Frontal cortex (tissue), 4 donors: ENCODE measurements at places on chromosomes 1 and 21. TPM values are rescaled to one million over a fixed set of nuclear protein-coding genes. Genes with fewer than 3 reads are reported as not detected.

CRNN gene
- not detected for total RNA-seq

HDGF gene
- total RNA-seq: 63.6 TPM

ZFP69 gene
- 19.2 TPM for total RNA-seq

FCRL5 gene
- not detected for total RNA-seq

CCDC24 gene
- 5.3 TPM for total RNA-seq

CLDN17 gene
- total RNA-seq: not detected

FCGR3B gene
- total RNA-seq: 0.82 TPM

FCGR1A gene
- 3.3 TPM for total RNA-seq

OLFML2B gene
- total RNA-seq: 1.2 TPM

DDX59 gene
- total RNA-seq: 20.4 TPM

CRP gene
- total RNA-seq: not detected

DNA sequence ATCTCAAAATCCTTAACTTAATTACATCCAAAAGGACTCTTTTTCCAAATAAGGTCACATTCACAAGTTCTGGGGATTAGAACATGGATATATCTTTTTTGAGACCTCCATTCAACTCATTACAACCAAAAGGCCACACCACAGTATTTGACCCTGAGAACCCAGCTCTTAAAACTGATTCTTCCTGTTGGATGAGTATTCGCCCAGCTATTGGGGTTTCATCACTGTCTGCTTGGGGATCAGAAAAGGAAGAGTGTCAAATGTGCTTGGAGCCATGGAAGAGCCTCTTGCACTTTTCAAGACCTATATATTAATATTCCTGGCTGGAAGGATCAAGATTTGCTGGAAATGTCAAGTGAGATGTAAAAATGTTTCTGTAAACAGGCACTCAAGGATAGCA is 5.4 kb upstream of the TINAGL1 start:
- no peak for DNase-seq

DNA sequence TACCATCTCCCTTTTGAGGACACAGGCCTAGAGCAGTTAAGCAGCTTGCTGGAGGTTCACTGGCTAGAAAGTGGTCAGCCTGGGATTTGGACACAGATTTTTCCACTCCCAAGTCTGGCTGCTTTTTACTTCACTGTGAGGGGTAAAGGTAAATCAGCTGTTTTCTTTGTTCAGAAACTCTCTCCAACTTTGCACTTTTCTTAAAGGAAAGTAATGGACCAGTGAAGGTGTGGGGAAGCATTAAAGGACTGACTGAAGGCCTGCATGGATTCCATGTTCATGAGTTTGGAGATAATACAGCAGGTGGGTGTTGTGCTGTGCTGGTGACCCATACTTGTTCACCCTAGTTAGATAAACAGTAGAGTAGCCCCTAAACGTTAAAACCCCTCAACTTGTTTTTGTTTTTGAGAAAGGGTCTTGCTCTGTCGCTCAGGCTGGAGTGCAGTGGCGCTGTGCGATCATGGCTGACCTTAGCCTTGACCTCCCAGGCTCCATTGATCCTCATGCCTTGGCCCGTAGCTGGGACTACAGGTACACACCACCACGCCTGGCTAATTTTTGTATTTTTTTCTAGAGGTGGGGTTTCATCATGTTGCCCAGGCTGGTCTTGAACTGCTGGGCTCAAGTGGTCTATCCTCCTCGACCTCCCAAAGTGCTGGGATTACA is 4.2 kb downstream of the SOD1 start:
- no peak for DNase-seq

DNA sequence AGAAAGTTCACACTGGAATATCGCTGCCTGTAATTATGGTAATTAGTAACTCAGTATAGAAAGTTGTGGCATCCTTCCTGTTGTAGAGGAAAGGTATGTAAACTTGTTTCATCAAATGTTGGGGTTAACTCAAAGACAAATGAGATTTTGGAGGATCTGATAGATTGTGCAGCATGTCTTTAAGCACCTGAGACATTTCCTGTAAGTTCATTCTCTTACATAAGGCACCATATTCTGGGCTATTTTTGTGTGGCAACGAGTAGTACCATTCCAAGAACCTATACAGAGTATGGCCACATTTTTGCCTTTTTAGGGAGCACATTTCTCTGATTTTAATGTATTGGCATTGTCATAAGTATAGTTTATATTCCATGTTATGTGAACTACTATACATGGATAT is 88.8 kb downstream of the CDC14A start:
- DNase-seq: no peak

GRCh38 chr1:28913786-28914227 is 562 bp upstream of the EPB41 start:
- DNase-seq: no peak

DNA sequence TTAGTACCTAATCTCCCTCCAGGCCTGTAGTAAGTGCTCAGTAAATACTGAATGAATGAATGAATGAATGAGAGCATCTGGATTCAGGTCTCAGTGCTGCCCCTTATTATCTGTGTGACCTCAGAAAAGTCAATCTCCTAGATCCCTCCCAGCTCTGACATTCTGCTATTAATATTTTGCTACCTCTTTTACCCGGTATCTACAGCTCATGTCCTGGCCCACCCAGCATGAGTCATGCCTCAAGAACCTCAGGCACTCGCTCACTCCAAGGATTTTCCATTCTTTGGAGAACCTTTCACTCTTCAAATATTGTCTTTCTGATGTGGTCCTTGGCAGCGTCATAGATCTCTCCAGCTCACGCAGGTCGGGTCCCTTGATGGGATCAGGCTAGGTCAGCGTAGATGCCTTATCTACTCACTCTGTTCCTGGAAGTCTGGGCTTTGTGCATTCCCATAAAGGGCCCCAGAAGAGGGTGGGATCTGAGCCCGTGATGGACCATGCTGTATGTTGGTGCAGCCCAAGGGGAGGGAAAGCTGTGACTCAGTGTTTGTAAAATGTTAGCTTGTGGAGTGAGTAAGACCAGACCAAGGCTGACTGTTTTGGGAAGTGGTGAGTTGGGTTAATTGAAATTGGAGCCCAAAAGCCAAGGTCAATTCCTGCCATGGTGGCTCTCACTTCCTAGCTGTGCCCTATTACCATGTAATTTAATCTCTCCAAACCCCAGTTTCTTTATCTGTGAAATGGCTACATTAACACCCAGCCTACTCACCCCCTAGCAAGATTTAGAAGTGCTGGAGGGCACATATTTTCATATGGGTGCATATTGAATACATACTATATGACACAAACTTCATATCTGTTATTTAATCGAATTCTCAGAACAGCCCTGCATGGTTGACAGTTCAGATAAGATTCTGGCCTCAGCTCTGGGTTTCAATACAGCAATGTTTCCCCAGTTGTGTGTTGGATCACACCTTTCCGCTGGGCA is 214.1 kb upstream of the USP24 start:
- DNase-seq: no peak

DNA sequence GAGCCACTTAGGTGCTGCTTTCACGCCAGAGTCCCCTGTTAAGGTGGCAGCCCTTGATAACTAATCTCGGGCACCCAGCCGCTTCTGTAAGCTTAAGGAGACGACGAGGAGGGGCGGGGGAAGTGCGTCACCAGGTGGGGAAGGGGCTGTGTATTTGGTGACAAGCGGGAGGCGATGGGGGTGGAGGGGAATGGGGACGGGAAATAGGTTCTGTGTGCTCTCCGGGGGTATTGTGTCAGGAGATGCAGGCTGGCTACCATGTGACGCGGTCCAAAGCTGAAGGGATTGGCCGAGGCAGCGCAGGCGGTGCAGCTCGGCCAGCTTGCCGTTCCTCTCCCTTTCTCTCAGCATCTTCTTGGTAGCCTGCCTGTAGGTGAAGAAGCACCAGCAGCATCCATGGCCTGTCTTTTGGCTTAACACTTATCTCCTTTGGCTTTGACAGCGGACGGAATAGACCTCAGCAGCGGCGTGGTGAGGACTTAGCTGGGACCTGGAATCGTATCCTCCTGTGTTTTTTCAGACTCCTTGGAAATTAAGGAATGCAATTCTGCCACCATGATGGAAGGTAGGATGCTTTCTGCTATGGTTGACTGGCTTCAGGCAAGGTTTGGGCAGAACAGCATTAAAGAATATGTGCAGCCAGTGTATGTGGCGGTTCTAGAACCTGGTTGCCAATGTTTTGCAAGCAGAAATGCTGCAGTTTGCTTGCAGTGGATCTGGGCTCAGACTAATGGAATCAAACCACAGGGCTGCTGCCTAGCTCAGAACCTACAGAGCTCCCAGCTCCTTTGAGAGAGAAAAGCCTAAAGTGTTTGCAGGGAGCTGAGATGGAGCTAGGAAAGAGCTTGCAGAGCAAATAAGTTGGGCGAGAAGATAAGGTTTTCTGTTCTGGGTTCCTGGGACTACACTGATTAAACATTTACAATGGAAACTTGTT is at the start of gene SGIP1:
TSS of gene SGIP1 (plus strand) at position 350 of the 937 bp plus-strand sequence. CDS start at position 556, 206 bp downstream.
- DNase-seq: peak; percentile 78

DNA sequence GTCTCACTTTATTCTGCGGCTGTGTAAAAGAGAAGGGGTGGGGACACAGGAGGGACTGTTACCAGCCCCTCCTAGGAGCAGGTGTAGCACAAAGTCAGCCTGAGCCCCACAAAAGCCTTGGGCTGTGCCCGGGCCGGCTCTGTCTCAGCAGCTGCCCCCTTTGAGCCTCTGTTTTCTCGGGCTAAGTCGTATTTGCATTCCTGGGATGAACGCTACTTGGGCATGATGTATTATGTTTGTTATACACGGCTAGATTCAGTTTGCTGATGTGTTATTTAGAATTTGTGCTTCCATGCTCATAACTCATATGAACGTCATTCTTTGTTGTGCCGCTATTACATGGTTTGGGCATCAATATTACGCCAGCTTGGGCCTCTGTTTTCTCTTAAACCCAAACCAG is 47.8 kb downstream of the KCNN3 start:
- DNase-seq: no peak

DNA sequence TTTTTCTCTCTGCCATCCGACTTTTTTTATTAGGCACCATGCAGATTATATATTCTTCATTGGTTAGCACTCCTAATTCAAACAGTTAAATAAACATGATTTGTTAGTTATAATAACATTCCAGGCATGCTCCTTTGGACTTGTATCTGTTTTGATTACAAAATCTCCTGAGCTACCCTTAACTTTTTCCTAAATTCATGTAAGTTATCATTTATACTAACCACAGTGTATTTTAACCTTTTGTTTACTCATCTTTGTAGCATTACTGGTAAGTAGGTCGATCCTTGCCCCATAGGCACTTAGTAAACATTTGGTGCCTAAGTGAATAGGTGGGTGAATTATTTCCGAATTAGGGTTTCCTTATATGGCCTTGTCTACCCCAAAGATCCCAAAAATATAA is 43.8 kb downstream of the MIER1 start:
- no peak for DNase-seq

DNA sequence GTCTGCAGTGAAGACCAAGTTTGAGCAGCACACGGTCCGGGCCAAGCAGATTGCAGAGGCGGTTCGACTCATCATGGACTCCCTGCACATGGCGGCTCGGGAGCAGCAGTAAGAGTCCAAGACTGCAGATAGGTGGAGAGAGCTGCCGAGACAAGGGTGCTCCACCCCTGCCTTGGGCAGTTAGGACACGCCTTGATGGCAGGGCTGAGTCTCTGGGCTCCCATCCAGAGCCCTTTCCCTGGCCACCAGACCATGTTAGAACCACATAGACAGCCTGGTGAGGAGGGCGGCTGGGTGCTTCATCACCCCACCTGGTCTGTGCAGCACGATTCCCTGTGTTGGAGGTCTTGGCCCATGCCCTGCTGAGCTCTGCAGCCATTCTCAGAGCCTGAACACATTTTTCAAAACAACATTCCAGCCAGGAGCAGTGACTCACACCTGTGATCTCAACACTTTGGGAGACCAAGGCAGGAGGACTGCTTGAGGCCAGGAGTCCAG is 17.3 kb upstream of the MIIP start:
- no peak for DNase-seq

DNA sequence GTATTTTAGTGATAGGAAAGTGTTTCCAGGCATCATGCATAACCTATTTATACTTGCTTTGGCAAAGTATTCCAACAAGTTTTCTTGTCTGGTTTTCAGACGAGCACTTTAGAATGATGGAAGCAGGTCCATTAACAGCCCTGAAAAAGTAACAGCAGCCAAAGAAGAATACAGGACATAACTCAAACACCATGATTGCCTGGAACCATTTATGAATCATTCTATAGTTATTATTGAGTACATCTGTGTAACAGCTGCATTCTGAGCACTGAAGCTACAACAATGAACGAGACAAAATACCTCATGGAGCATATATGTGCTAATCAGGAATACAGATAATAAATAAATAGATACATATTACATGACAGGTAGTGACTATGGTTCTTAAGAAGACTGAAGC is 12.6 kb downstream of the IL10RB start:
- no peak for DNase-seq

DNA sequence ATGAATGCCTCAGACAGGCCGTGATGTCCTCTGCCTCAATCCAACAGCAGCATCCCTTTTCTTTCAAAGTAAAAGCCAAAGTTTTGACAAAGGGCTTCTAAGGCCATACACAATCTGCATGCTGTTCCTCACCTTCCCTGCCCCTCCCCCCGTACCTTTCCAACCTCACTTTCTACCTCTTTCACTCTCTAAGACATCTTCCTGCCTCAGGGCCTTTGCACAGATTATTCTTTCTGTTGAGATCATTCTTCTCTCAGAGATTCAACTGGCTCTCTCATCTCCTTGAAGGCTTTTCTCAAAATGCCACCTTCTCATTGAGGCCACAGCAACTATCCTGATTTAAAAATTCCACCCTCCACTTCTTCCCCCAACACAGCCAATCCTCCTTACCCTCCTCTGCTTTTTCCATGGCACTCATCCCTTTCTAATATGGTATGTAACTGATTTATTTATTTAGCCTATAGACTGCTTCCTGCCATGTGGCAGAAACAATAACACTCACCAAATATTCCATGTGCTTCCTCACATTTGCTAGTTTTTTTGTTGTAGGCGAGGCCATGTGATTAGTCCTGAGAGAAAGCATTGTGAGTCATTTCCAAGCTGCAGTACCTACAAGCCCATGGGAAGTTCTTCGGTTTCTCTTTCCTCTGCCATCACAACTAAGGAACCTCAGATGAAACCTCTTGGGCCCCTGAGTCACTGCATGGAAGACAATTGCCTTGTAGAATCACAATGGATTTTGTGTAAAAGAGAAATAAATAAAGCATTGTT is 58.7 kb upstream of the GADD45A start:
- no peak for DNase-seq

GRCh38 chr1:18554597-18554996 is 73.9 kb downstream of the KLHDC7A start:
- no peak for DNase-seq

- DNase-seq: no peak
Measured at GRCh38 chr1:100142343-100142742, 9.4 kb downstream of the TRMT13 start.

DNA sequence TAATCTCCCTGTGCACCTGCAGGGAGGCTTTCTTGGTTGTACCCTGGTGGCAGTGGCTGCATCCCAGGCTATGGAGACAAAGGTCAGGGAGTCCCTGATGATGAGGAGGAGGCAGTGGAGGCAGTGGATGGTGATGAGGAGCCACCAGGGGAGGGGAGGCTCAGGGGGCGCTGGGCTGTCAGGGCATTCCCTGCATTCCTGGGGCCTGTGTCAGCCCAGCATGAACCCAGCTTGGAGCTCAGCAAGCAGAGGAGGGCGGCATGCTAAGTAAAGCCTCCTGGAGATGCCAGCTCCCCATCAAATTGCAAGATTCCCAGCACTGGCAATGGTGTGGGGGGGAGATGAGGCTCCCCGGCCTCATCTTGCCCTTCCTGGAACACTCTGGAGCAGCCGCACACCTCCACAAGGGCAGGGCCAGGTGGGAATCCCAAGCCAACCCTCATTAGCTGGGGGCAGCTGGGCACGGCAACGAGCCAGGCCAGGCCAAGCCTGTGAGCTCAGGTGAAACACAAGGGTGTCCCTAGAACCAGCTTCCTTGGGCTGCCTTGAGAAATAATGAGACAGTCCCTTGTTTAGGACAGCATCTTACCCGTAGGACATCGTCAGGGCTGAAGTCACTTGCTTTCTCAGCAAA is 469.5 kb downstream of the MATN1 start:
- no peak for DNase-seq
